AG10803 (cell line): ENCODE measurements at places on chromosomes 6 and 20.

DNA sequence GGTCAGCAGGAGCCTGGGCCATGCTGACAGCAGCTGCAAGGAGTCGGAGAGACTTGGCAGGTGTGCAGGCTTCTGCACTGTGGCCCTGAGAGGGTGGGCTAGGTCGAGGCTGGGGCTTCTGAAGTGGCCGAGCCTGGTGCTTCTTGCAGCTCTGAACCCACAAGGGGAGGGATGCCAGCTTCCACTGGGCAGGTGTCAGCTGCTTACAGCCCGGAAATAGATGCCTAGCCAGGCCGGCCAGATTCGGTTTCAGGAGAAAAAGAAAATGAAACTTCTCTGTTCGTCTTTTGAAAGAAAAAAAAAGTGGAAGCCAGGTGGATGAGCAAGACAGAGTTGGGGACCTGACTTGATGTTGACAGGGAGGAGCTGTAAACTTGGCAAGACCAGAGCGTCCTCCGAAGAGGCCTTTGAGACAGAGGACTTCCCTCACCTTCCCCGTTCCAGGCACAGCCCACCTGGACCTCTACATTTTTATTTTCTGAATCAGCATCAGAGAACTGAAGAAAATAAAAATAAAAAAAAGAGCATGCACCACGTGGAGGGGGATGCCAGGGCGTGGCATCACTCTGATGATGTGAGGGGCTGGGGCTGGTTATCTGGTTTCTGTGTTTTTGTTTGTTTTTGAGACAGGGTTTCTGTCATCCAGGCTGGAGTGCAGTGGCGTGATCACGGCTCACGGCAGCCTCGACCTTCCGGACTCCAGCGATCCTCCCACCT, at the start of gene ZBP1:
TSS of gene ZBP1 (minus strand) at position 153 of the 717 bp plus-strand sequence. CDS start at position 22, 131 bp downstream.
- DNase-seq = no peak

DNA sequence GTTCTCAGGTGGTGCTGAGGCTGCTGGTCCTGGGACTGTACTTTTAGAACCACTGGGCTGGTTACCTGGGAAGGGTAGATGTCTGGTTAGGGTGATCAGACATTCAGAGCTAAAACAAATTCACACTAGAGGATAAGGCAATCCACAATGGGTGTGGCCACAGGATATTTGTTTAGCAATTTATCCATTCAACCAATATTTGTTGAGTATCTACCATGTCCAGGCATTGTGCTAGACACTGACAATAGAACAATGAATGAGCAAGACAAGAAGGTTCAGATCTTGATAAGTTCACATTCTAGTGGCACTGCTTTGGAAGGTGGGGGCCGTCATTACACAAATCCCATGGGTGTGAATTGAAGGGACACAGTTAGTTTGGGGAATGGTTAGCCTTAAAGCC, 131.7 kb downstream of the BCAS1 start:
- no peak for DNase-seq

DNA sequence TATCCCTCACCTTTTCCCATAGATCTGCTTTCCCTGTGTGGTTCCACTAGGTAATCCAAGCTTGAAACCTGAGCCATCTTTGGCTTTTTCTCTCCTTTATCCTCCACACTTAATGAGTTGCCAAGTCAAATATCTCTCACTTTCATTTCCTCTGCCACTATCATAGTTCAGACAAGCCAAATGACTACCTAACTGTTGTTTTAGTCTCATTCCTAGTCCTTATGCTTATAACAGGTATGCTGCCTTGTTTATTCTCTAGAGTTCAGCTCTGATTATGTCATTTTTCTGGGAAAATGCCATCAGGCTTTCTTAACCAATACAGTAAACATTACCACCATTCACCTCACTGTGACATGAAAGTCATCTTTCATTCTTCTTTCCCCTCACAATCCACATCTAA, 6.5 kb downstream of the EFHC1 start:
- DNase-seq = no peak

DNA sequence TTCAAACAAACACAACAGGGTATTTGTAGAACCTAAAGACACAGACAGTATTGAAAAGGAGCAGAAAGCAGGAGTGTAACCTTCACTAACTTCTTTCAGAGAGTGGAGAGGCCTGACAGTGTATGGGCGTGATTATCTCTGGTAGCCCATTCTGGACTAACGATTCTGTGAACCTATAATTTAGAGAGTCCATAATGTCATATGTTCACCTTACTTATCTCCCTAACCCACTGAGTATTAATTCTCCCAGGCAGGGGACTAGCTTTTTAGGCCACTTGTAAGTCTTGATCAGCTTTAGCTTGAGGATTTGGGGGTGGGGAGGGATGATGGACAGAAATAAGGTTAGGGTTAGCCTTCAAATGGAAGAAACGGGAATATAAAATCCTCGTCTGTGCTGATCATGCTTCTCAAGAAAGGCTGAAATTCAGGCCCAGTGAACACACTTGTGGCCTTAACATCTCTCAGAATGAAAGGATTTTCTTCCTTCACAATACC, 2.8 kb upstream of the PARD6B start:
- DNase-seq = no peak

DNA sequence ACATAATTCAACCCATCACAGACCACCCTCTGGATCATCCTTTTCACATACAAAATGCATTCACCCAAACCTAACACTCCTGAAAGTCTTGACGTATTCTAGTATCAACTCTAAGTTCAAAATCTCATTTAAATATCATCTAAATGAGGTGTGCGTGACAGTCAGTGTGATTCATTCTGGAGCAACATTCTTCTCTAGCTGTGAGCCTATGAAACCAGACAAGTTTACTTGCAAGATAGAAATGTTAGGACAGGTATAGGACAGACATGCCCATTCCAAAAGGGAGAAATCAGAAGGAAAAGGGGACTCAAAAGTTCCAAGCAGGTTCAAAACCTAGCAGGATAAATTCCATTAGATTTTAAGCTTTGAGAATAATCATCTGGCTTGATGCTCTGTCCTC, 329.7 kb downstream of the CD83 start:
- DNase-seq = no peak

DNA sequence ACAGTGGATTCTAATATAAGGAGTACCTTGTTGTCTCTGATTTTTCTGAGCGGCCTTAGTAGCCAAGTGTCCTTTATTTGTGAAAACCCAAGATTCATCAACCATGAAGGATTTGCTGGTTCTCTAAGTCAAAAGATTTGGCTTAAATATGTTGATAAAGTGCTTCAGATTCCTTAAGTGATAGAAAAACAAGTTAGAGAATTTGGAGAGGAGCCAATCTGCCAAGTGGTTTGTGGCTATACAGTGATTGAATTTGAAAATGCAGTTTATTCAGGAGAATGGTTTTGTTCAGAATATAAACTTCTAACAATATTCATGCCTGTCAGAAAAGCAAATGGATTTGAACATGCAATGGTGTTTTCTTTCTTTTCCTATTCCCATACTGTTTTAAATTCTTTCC, 54.8 kb downstream of the CAP2 start:
- peak; percentile 47 for DNase-seq

DNA sequence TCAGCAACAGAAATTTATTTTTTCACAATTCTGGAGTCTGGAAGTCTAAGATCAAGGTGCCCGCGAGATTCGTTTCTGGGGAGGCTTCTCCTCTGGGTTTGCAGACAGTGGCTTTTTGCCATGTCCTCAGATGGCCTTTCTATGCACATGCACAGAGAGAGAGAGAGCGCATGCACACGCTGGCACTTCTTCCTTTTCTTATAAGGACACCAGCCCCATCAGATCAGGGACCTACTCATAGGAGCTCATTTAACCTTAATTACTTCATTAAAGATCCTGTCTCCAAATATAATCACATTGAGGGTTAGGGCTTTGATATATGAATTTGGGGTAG, 260.7 kb upstream of the PLCB4 start:
- peak; percentile 34 for DNase-seq

GRCh38 chr6:43298565-43299337, 691 bp downstream of the SLC22A7 start:
- no peak for DNase-seq

- DNase-seq = peak; percentile 97
These were observed 73.4 kb downstream of the PRDM1 start for GRCh38 chr6:106159531-106159940.

- DNase-seq = no peak
These were observed 463 bp upstream of the SLC22A2 start for GRCh38 chr6:160259143-160259425.

GRCh38 chr6:41371992-41372831, 36.8 kb downstream of the NCR2 start:
- DNase-seq = peak; percentile 25
